Stimulated activated CD4-positive, alpha-beta T cell treated with anti-CD3 and anti-CD28 coated beads, Interleukin-15, amount 100 ng/mL, for 1 hour (primary cell): ENCODE measurements at places on chromosomes 13 and 19.

GRCh38 chr13:41648314-41648935 is 191.1 kb downstream of the RGCC start:
- DNase-seq: no peak

GRCh38 chr13:111559612-111560403 is 239.4 kb downstream of the TEX29 start:
- no peak for DNase-seq

GRCh38 chr19:1904860-1905109 is 414 bp upstream of the ADAT3 start:
- DNase-seq: no peak

GRCh38 chr13:67087527-67087926 is 142.6 kb downstream of the PCDH9 start:
- DNase-seq: no peak

- no peak for DNase-seq
Observed at GRCh38 chr13:42924344-42924743, 67.7 kb downstream of the EPSTI1 start.

- no peak for DNase-seq
Observed at GRCh38 chr19:38307076-38307475, 3.0 kb downstream of the C19orf33 start.

- no peak for DNase-seq
Observed at GRCh38 chr19:49927526-49928264, 1.3 kb upstream of the ATF5 start.

DNA sequence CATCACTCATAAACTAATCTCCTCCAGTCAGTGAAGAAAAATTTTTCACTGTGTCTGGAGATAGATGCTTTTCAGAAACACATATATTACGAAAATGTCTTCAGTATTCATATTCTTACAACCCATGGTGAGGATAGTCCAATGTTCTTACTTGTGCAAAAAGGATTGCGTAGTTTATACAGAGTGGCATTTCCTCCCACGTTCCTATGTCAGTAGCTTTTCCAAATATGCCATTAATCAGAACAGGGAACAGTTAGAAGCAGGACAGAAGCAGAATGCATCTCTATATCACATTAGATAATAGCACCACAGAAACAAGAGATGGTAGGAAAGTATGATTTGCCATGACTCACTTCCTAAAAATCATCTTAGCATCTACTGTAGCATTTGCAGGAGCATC is 282.9 kb downstream of the SLITRK5 start:
- DNase-seq: no peak

DNA sequence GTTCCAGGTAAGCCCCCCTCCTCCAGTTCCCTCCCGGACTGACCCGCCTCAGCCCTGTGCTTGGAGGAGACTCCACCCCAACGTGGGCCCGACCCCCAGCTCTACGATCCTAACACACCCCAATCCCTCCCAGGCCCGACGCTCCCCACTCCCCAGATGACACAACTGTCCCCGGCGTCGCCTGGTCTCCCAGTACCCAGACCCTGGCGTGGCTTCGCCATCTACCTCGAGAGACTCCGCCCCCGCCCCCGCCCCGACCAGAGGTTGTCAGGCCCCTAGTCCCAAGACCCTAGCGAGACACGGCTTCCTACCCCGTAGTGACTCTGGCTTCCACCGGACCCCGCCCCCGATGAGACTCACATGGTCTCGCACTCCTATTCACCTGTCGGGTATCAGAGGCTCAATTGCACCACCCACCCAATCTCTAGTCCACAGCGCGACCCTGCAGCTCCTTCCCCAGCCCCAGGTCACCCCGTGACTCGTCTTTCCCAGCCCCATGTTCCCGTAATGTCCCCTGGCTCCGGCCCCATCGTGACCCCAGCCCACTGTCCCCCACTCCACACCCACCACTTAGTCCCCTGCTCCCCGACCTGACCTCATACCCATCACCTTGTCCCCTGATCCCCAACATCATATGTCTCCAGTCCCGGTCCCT is 2.9 kb downstream of the CD37 start:
- no peak for DNase-seq

- no peak for DNase-seq
Observed at GRCh38 chr13:27043013-27043412, 128.6 kb downstream of the USP12 start.

DNA sequence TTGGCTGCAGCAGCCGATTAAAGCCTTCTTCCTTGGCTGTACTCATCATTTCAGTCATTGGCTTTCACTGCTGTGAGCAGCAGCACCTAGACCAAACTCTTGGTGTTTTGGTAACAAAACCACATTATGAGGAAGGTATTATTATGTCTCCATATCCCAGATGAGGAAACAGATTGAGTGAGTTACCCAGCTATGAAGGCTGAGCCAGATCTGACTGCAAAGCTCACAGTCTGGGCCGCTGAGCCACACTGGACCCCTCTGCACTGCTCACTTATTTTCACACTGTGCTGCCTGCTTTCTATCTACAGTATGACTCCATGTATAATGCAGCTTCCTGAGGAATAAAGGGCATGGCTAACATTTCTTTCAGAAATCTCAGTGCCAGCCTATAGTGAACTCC is 24.5 kb downstream of the CRYL1 start:
- DNase-seq: no peak

- no peak for DNase-seq
Observed at GRCh38 chr19:42081584-42082203, 5.7 kb downstream of the ZNF574 start.

- DNase-seq: no peak
Observed at GRCh38 chr13:88586263-88586662, 915.1 kb downstream of the SLITRK5 start.

DNA sequence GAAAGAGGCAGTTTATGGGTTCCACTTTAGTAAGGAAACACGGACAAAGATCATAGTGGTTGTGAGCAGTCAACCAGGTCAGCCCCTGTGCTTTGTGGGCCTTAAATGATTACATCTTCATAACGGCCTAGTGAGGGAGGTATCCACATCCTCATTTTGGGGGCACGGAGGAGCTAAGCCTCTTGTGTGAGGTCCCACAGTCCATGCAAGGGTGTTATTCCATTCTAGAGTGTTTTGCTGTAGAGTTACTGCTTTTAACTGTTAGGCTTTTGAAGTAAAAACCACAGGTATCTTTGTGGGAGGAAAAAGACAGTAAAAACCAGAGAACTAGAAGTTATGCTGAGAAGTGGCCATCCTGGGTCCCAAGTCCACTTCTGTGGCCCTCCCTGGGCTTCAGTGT is 4.0 kb downstream of the NOP53 start:
- no peak for DNase-seq

GRCh38 chr13:84528408-84529070 is 646.3 kb upstream of the SLITRK1 start:
- DNase-seq: no peak

DNA sequence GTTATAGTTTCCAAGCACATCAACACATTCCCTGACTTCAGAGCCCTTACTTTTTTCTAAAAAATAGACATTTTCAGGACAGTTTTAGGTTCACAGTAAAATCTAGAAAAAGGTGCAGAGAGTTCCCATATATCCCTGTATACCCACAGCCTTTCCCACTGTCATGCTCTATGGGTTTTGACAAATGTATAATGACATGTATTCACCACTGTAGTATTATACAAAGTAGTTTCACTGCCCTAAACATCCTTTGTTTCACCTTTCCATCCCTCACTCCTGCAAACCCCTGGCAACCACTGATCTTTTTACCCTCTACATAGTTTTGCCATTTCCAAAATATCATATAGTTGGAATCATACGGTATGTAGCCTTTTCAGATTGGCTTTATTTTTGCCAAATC is 15.6 kb downstream of the NAA16 start:
- DNase-seq: no peak
